Subcutaneous preadipocyte (primary cell): ENCODE measurements at places on chromosomes 3 and 15. TPM values are rescaled to one million over a fixed set of nuclear protein-coding genes. Genes with fewer than 3 reads are reported as not detected.

Gene NEO1
- 9.8 and 11.8 TPM in 2 replicates for total RNA-seq

Gene ONECUT1
- total RNA-seq: not detected in 2 replicates

Gene CFAP100
- not detected in 2 replicates for total RNA-seq

Gene CATSPER2
- 0.39 and 1.5 TPM in 2 replicates for total RNA-seq

Gene NANOGP8
- total RNA-seq: 0.39 and 0.73 TPM in 2 replicates

Gene SAMMSON
- not detected in 2 replicates for total RNA-seq

Gene KNG1
- not detected in 2 replicates for total RNA-seq

Gene SPINT1
- total RNA-seq: under 0.01 TPM in 1 of 2 replicates, not detected in the other

Gene GLCE
- 13.2 and 20.7 TPM in 2 replicates for total RNA-seq

Gene CCDC50
- 52.2 and 62.6 TPM in 2 replicates for total RNA-seq

Gene A4GNT
- not detected in 2 replicates for total RNA-seq

Gene DUSP7
- total RNA-seq: 8.1 and 19.5 TPM in 2 replicates

Gene GPR87
- not detected in 2 replicates for total RNA-seq

Gene XPC
- total RNA-seq: 35.3 and 42.6 TPM in 2 replicates

Gene THRB
- 5.9 and 6.8 TPM in 2 replicates for total RNA-seq

Gene GOLGA8M
- 0.73 TPM in 1 of 2 replicates, not detected in the other for total RNA-seq

Gene XIRP1
- not detected in 2 replicates for total RNA-seq

Gene CHST13
- not detected in 2 replicates for total RNA-seq

Gene CHRNA3
- not detected in 2 replicates for total RNA-seq

Gene SCAANT1
- total RNA-seq: not detected in 2 replicates

Gene GPR15
- total RNA-seq: not detected in 2 replicates

Gene SKOR1
- total RNA-seq: under 0.01 TPM in 2 replicates

Gene STRA6
- not detected in 2 replicates for total RNA-seq

Gene KLF15
- 2.0 and 4.4 TPM in 2 replicates for total RNA-seq

Gene BOC
- 2.2 and 12.9 TPM in 2 replicates for total RNA-seq

Gene ZNF80
- not detected in 2 replicates for total RNA-seq

Gene TRIM42
- total RNA-seq: not detected in 2 replicates

Gene ZIC1
- 21.7 TPM in 1 of 2 replicates, not detected in the other for total RNA-seq

Gene BLM
- total RNA-seq: 5.9 and 12.1 TPM in 2 replicates

Gene TTBK2
- 4.4 and 7.2 TPM in 2 replicates for total RNA-seq

Gene PRRT3
- 2.6 and 3.1 TPM in 2 replicates for total RNA-seq

Gene HIGD2B
- not detected in 2 replicates for total RNA-seq

Gene SPESP1
- total RNA-seq: 4.8 and 8.8 TPM in 2 replicates

Gene CEP152
- 8.5 and 18.0 TPM in 2 replicates for total RNA-seq

Gene ACKR4
- total RNA-seq: 2.5 and 8.1 TPM in 2 replicates

Gene DOCK3
- total RNA-seq: under 0.01 and 0.20 TPM in 2 replicates

Gene B3GNT5
- total RNA-seq: 32.3 and 45.4 TPM in 2 replicates

Gene SLC24A5
- total RNA-seq: not detected in 2 replicates

Gene CPNE4
- total RNA-seq: 0.20 TPM in 1 of 2 replicates, not detected in the other

Gene SEMA3F
- total RNA-seq: 0.73 and 6.5 TPM in 2 replicates
